ENCODE measurements at places on chromosomes 6 and 20. TPM values are rescaled to one million over a fixed set of nuclear protein-coding genes. Genes with fewer than 3 reads are reported as not detected.

Gene PRR18
- 0.30 TPM for polyA plus RNA-seq

DNA sequence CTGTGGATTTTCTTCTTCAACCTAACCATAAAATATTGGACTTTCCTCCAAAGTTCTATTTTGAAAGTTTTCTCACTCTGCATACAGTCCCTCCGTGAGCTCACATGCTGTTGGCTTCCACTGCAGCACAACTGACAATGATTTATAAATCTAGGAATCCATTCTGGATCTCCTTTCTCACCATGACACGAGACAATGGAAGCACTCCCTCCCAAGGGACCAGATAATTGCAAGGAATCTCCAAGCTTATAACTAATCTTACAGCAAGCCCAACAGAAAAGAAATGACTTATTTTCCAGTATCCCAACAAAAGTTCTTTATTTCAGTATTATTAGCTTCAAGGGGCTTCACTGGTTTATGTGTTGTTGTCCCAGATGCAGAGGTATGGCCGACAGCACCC is 729.0 kb downstream of the RFPL4B start:
- DNase-seq, result no peak

- no peak for DNase-seq
Observed at GRCh38 chr6:102485480-102485879, 1092.0 kb downstream of the GRIK2 start.

Gene GSTA3
- polyA plus RNA-seq, result 0.27 TPM

- no peak for DNase-seq
Observed at GRCh38 chr6:36052097-36052496, 24.5 kb downstream of the MAPK14 start.

GRCh38 chr6:73339340-73339739 is 14.7 kb downstream of the DPPA5 start:
- no peak for DNase-seq

- no peak for DNase-seq
Observed at GRCh38 chr6:20182926-20183521, 29.2 kb downstream of the MBOAT1 start.

Gene SRMS
- polyA plus RNA-seq, result 0.24 TPM
